GM12865 (cell line): ENCODE measurements at places on chromosomes 2 and 18.

DNA sequence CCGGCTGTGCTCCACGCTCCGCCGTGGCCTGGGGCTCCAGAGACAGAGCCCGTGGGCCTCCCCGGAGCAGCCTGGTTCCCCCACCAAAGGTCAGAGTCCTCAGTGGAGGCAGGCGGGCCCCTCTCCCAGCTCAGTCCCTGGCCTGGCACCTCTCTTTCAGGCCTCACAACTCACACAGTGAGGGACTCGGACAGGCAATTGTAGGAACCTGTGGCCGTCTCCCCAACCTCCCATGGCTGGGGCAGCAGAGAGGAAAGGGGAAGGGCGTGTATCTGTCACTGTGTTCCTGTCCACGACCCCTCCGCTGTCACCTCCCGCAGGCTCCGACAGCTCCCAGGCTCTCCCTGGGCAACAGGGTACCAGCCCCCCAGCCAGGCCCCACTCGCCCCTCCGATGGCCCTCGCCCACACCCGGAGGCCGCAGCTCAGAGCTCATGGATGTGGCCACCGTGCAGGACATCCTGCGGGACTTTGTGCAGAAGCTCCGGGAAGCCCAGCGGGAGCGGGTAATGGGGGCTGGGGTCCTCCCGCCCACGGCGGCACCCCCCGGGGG lies 32.4 kb upstream of the SNED1 start:
- no peak for DNase-seq

DNA sequence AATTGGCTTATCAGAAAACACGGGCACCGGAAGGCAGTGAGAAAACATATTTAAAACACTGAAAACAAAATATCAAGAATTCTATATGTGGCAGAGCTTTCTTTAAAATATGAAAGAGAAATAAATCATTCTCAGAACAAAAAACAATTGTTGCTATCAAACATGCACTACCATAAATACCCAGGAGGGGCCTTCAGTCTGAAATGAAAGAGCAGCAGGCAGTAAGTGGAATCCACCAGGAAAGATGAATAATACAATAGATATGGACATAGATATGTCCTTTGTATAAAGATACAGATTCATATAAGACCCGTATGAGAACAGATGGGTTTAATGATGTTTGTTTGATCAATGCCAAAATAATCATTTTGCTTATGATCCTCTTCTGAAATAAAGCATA lies 142.0 kb downstream of the TMEM18 start:
- no peak for DNase-seq

GRCh38 chr18:24763765-24764513 lies 303.5 kb downstream of the HRH4 start:
- DNase-seq, result no peak

GRCh38 chr18:57947117-57947516 lies 96.9 kb upstream of the NEDD4L start:
- DNase-seq, result no peak

DNA sequence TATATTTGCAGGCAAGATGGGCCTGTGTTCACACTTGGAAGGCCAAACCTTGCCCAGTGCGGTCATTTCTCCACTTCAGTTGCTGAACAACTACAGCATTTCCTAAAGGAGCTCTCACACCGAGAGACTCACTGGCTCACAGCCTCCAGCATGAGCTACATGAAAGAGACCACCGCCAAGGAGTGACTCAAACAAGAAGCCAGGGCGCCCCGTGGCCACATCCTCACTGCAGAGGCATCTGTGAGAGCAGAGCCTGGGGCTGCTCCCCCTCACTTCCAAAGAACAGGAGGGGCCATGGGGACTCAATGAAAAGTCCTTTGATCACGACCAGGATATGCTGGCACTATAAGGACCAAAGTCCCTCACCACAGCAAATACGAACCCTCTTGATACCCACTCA lies 50.0 kb downstream of the TMEM163 start:
- DNase-seq, result peak; percentile 33

- no peak for DNase-seq
Measured at GRCh38 chr2:26273501-26273900, 28.8 kb downstream of the HADHB start.
